ENCODE measurements at places on chromosomes 1 and 21.

DNA sequence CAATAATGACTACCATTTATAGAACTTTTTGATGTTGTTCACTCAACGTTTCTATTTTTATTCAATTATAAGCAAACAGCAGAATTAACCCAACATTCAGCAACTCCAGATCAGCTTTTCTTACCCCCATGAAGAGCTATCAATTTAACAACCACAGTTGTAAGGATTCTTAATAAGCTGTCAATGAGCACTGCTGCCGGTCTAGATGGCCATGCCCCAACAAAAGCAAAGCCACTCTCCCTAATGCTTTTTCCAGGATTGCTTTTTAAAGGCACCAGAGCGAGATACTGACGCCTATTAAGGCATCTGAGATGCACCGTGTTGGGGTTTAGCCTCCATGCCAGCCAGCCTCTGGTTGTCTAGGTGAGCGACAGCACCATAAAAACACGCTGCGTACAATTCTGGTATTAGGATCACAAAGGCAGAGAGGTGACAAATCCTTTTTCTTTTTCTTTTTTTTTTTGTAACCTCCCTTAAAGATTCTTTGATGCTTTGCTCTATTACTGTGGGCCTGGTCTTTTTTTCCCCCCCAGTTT is 39.5 kb downstream of the PTPRC start:
- no peak for DNase-seq

DNA sequence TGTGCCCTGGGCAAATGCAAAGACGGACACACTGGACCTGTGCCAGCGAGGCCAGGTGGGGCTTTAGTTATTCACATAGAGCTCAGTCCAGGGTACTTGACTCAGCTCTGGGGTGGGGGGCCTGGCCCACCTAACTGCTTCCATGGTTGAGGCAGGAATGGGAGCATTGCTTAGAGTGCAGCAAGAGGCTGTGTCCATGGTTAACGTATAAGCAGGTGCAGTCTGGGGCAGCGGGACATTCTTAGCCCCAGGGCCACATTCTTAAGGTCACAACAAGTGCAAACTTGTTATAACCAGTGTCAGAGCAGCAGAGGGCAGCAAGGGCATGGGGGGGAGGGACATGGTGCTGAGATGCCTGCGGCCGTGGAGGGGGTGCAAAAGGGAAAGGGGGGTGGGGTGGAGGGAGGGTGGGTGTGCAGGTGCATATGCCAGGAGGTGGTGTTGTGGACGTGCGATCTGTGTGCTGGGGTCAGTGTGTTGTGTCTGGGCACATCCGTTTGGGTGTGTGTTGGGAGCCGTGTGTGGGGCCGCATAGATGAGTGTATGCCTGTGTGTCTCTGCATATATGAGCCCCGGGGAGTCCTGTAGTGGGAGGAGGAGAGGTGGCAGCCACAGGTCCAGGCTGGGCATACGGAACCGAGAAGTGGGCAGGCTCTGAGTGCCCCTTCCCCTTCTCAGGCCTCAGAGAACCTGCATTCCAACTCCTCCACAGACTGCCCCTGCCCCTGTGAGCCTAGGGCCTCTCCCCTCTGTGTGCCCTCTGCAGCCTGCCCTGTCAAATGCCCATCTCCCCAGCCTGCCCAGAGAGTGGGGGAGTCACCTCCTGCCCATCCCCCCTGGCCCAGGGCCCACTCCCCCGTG is 8.4 kb downstream of the KCNJ10 start:
- DNase-seq: no peak

- no peak for DNase-seq
Measured at GRCh38 chr1:10615932-10616671, 141.4 kb downstream of the PEX14 start.

GRCh38 chr1:38524025-38524641 is 335.4 kb downstream of the RRAGC start:
- DNase-seq: no peak

Measured in right renal pelvis (tissue), 4 donors.